ENCODE measurements at places on chromosomes 3 and 15.

- DNase-seq = no peak
These were observed 133.5 kb downstream of the APBA2 start for GRCh38 chr15:29018995-29019976.

GRCh38 chr3:29827756-29828155 is 546.9 kb downstream of the RBMS3 start:
- no peak for DNase-seq

- no peak for DNase-seq
These were observed 8.2 kb upstream of the ATP13A3 start for GRCh38 chr3:194494951-194495374.

- no peak for DNase-seq
These were observed 69.2 kb downstream of the MEIS2 start for GRCh38 chr15:37031198-37031597.

DNA sequence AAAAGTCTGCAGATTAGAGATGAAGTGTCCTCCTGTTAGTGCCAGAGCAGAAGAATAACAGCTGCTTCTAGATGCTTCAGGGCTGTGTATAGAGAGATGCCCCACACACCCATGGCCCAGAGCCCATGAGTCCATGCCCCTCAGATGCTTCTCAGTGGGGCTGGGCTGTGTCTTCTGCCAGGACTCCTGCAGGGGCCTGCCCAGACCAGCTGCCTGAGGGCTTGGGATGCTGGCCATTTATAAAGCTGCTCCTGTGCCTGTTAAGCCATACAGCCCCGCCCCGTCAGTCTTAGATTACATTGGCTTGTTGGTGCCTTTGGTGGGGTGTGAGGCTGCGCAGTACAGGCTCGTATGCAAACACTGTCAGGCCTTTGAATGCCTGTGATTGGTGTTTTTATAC is 318.0 kb upstream of the CTDSPL start:
- DNase-seq = no peak

- no peak for DNase-seq
These were observed 43.5 kb downstream of the CHD2 start for GRCh38 chr15:92943581-92943980.

DNA sequence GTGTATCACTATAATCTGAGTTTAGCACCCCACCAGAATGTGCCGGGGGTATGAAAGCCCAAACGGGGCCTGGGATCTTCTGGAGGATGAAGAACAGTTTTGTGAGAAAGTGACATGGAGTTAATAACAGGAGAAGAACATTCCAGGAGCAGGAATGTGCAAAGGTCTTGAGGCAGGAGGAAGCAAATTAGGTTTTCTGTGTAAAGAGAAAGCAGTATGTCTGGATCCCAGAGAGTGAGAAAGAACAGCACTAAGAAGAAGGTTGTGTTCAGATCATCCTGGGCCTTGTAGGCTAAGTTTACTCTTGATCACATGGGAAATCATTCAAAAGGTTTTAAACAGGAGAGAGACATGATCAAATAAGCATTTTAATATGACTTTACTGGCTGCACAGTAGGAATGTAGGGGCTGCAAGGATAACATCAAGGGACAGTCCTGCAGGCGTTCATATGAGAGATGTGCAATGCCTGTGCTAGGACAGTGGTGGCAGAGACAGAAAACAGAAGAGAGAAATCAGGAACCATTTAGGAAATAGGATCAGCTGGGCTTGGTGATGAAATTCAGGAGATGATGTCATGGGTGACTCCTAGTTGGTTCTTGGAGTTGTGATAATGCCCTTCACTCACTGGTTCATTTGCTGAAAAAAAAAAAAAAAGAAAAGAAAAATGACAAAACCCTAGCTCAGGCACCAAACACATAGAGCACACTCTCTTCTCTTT is 113.5 kb downstream of the TNIK start:
- no peak for DNase-seq

- no peak for DNase-seq
These were observed 45.9 kb upstream of the TMEM115 start for GRCh38 chr3:50405249-50405648.

- no peak for DNase-seq
These were observed 614 bp downstream of the CHCHD6 start for GRCh38 chr3:126704494-126705214.

Measured in activated effector memory CD4-positive, alpha-beta T cell treated with anti-CD3 and anti-CD28 coated beads, Interleukin-2, amount 50 U/mL, for 16 hours (primary cell).